ENCODE measurements at places on chromosomes 1 and 21.
A peak's percentile ranks its signal among the peaks of the same experiment; 100 is the strongest.

DNA sequence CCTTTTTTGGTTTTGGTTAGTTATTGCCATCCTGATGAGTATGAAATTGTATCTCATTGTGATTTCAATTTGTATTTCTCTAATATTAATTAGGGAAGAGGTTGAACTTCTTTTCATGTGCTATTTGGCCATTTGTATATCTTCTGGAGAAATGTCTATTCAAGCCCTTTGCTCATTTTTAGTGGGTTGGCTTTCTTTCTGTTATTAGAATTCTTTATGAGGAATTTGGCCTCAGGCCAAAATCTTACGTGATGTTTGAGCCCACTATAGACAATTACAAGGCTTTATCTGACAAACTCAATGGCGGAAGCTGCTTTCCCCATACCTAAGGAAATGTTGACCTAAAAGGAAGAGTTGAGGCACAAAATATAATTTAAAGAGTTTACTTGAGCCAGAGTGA, 32.9 kb downstream of the IVNS1ABP start:
- DNase-seq, result no peak

GRCh38 chr1:36083635-36084496, at the start of gene TEKT2:
TEKT2 (plus strand) TSS chr1:36084094; CDS start chr1:36084922, 828 bp downstream.
- no peak for DNase-seq

- DNase-seq, result no peak
These were observed 20.6 kb upstream of the PTTG1IP start for GRCh38 chr21:44893948-44894656.

DNA sequence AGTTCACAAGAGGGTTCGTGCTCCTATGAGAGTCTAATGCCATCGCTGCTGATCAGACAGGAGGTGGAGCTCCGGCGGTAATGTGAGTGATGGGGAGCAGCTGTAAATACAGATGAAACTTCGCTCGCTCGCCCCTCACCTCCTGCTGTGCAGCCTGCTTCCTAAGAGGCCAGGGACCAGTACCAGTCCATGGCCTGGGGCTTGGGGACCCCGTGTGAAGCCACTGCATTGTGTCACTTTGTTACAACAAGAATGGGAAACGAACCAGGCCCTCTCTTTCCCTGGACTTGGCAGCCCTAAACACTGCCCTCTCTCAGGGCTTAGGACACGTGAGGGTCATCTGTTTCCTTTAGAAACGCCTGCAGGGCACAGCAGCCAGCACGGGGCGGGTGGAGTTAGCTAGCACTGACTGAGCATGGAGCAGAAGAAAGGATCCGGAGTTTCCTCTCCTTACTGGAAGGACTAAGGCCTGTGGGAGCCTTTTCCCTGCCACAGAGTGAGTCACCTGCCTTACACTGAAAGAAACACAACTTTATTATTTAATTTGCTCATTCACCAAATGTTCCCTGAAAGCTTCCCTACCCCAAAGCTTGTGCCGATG, 185.2 kb upstream of the TMEM51 start:
- no peak for DNase-seq

GRCh38 chr1:98323388-98323787, 338.1 kb upstream of the SNX7 start:
- peak; percentile 39 for DNase-seq

DNA sequence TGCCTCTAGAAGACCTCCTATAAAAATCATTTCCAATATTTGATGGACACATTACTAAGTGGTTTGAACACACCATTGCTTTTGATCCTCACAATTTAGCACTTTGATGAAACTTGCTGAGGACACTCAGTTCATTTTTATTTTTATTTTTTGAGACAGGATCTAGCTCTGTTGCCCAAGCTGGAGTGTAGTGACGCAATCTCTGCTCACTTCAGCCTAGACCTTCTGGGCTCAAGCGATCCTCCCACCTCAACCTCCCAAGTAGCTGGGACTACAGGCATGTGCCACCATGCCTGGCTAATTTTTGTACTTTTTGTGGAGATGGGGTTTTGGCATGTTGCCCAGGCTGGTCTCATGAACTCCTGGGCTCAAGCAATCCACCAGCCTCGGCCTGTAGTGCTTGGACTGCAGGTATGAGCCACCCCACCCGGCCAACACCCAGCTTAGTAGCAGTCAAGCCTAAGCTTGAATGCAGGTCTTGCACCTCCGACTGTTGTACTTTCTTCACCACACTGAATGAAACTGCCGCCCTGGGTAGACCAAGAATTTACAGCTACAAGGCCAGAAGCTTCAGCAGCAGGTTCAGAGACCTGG, 24.8 kb upstream of the ATP2B4 start:
- no peak for DNase-seq

DNA sequence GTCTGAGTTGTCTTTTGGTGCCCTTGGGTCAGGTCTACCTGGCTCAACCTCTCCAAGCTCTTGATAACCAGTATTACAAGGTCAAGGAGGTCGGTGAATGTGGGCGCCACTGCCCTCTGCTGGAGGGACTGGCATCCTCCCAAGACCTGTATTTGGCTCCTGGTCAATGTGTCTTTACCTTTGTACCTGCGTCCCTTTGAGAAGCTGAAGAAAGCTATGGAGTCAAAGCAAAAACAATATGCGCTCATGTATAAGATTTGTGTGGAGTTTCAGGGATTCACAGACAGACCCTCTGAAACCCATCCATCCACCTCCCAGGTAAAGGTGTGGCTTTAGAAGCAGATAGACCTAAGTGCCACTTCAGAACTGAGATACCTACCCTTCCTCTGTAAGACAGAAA, 61.8 kb upstream of the NBL1 start:
- peak; percentile 60 for DNase-seq

DNA sequence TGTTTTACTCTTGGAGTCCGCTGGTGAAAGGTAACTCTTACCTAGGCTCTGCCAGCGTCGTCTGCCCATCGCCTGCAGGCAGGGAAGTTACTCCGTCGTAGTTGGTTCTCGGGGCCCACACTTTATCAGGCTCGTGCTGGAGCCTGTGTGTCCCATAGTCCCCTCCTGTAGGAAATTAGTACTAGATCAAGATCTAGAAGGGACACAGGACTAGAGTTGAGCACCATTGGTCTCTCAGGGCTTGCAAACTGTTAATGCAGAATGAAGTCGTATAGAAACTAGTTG, 940 bp downstream of the SRRM1 start:
- DNase-seq, result no peak

GRCh38 chr1:116107371-116107770, 3.8 kb upstream of the MAB21L3 start:
- no peak for DNase-seq

- no peak for DNase-seq
These were observed 37.4 kb downstream of the VANGL1 start for GRCh38 chr1:115679141-115679611.

GRCh38 chr1:202624088-202624780, 86.0 kb downstream of the SYT2 start:
- DNase-seq, result no peak

DNA sequence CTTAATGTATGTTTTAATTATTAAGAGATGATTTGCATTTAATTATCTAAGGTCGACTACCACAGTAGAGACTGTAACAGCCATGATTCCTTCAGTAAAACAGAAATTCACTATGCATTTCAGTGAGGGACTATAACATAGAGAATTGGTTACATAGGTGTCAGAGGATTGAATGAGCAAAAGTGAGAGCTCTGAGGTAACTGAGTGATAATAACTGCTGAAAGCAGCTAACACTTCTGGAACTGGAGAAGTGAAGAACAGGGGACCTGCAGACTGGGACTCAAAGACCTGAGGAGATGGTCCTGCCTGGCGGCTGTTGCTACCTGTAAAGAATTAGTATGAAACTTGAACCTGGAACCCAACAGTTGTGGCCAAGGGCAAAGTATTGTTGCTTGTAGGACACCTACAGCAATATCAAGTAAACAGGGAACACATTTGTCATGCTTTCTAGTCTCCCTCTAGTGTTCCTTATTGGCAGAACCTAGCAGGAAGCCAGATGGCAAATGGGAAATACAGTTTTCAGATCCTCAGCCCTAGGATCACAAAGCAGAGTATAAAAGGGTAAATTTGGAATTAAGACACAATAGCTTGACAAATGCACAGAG, 110.6 kb downstream of the HS2ST1 start:
- DNase-seq, result peak; percentile 15

DNA sequence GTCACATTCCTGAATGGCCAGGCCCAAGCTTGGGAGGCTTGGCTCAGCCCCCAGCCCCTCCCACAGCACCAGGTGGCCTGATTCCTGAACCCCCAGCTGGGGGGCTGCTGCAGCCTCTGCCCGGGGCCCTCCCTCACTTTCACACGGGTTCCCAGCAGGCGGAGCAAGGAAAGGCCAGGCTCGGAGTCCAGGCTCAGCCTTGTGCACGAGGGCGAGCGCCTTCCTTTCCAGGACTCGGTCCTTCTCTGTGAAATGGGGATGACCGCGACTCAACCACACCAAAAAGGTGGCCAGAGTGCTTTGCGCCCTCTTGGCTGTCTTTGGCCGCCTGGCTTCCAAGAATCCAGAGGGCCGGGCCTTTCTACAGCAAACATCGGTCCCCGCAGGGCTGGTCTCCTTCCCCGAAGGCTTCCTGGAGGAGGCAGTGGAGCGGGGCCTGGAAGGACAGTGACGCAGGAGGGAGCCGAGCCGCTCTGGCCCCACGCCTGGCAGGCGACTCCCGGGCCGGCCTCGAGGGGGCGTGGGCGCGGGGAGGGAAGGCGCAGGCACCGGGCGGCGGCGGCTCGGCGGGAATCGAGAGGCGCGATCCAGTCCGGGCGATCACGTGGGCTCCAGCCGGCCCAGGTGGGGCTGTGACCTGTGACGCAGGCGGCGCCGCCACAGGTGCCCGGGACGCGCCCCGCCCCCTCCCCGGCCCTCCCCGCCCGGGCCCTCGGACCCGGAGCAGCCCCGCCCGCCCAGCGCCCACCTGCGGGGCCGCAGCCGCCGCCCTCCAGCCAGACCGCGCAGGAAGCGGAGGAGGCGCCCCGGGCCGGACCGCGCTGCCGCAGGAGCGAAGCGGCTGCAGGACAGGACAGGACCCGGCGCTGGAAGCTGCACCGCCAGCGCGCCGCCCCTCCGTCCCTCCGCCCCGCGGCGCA, at the start of gene ARHGEF16:
ARHGEF16 (plus strand) TSS at position 775 of the 920 bp plus-strand sequence. CDS start 8,420 bp downstream, outside the sequence.
- peak; percentile 66 for DNase-seq

GRCh38 chr21:18759751-18760161, 356.2 kb upstream of the TMPRSS15 start:
- no peak for DNase-seq

DNA sequence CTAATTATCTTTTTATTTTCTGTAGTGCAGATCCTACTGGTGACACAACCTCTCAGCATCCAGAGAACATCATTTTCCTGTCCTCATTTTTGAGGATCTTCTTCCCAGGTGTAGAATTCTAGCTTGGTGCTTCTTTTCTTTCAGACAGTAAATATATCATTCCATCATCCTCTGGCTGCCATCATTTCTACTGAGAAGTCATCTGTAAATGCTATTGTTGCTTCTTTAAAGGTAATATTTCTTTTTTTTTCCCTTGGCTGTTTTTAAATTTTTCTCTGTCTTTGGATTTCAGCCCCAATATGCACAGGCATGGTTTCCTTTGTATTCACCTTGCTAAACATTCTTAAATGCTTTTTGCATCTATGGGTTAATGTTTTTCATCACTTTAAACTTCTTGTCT, 3.3 kb upstream of the KRTAP10-9 start:
- DNase-seq, result peak; percentile 1

GRCh38 chr1:170967042-170967910, 31.9 kb downstream of the MROH9 start:
- peak; percentile 32 for DNase-seq

GRCh38 chr1:115727706-115728249, 40.7 kb downstream of the CASQ2 start:
- DNase-seq, result no peak

DNA sequence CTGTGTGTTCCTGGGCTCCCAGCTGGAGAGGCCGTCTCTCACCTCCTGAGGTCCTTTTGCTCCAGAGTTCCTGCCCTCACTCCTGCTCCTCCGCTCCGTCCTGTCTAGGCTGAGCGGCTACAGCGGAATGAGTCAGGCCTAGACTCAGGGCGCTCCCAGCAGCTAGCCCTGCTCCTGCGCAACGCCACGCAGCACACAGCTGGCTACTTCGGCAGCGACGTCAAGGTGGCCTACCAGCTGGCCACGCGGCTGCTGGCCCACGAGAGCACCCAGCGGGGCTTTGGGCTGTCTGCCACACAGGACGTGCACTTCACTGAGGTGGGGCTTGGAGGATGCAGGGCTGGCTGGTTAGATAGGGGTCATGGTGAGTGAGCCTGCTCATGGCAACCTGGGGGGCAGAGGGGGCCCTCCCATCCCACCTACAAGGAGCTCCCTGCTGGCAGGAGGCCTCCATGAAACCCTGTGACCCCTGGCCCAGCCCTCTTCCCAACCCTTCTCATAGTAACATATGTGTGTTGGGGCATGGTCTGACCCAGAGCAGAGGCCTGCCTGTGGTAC, 15.1 kb downstream of the PSRC1 start:
- DNase-seq, result no peak

DNA sequence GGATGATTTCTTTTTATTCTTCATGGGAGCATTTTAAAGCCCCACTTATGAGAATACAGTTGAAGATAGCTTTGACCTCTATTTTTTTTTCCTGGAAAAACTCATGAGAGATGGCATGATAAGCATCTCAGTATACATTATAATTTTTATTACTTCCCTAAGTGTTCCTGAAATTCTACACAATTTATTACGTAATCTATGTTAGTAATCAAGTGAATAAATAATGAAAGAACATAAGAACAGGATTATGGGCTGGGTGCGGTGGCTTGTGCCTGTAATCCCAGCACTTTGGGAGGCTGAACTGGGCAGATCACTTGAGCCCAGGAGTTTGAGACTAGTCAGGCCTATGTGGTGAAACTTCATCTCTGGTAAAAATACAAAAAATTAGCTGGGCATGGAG, 13.2 kb upstream of the PRKAA2 start:
- no peak for DNase-seq

DNA sequence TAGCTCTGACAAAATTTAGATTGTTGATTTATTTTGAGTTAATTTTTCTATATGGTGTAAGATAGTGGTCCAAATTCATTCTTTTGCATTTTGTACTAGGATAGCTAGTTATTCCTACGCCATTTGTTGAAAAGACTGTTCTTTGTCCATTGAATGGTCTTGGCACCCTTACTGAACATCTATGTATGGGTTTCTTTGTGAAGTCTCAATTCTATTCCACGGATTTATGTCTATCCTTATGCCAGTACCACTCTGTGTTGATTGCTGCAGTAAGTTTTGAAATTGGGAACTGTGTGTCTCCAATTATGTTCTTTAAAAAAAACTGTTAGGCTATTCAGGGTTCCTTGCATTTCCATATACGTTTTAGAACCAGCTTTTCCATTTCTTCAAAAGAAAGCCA, 145.7 kb downstream of the ZNF644 start:
- DNase-seq, result no peak

Measured in HCT116 (cell line).